NCI-H2171 (cell line): ENCODE measurements at places on chromosomes 16 and 17.

- DNase-seq = no peak
Observed at GRCh38 chr17:7684851-7685532, 2.3 kb downstream of the TP53 start.

DNA sequence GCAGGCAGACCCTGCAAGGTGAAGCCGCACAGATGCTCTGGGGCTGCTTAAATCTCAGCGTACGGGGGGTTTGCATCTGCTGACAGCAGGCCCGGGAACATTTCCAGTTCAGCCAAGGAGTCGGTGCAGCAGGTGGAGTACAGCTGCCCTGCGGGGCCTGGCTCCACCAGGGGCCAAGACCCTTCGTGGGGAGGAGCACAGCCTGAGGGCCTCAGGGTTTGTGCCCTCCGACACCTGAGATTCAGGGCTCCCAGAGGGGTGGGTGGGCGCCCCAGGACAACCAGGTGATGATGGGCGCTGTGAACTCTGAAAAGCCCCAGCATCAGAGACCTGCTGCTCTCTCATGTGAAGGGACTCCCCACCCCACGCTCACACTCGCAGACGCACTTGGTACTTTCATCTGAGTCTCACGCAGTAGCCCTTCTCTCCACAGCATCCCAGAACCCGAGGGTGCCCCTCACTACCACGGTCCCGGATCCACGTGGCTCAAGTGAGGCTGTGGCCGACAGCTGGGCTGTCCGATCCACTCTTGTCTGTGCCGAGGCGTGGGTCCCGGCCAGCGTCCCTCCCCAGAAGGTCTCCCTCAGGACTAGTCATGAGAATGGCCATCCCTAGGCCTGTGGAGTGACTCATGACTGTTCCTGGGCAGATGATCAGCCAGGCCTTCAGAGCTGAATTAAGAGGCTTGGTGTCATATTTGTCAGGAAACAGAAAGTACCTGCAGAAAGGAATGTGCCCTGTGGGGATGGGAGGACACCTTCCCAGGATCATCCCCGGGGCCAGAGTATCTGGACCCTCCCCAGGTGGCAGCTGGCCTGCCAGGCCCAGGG, 29.6 kb downstream of the ACSF3 start:
- DNase-seq = peak; percentile 66

- no peak for DNase-seq
Observed at GRCh38 chr17:11852912-11853311, 144.4 kb downstream of the ZNF18 start.

DNA sequence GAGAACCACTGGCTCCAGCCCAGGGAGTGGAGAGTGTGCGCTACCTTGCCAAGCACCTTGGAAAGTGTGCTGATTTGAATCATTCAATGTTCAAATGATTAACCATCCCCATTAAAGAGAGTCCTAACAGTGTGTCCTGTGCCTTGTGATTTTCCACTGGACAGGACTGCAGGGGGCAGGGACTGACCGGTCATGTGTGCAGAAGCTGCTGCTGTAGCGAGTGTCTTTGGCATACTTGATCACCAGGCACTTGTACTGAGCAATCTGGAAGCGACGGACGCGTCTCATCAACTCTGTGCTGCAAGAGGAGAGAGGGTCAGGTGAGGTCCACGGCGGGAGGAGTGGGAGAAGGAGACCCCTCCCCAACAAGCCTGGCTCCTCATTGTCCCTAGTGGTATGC, 2.0 kb downstream of the TK1 start:
- no peak for DNase-seq

DNA sequence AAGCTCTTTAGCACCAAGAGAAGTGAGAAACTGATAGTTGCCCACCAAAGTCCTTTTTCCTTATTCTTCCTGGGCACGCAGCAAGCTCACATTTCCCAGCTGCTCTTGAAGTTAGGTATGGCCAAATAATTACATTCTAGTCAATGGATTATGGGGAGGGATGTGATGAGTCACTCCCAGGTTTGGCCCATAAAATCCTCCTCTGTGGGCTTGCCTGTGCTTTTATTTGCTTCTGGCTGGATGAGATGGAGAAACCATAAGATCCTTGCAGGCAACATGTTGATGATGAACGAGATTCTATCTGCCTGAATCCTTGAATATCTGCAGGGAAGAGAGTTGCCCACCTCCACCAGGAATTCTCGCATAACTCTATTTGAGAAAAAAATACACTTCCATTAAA, 568.3 kb upstream of the SALL1 start:
- DNase-seq = no peak

DNA sequence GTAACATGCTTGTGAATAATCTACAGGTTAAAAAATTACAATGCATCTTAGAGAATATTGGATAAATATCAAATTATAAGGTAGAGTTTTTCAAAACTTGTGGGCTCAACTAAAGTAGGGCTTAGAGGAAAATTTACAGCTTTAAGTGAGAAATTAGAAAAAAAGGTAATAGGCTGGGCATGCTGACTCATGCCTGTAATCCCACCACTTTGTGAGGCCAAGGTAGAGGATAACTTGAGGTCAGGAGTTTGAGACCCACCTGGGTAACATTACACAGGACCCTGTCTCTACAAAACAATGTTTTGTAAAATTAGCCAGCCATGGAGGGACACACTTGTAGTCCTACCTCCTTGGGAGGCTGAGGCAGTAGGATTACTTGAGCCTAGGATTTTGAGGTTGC, 4.5 kb downstream of the ATF7IP2 start:
- no peak for DNase-seq

DNA sequence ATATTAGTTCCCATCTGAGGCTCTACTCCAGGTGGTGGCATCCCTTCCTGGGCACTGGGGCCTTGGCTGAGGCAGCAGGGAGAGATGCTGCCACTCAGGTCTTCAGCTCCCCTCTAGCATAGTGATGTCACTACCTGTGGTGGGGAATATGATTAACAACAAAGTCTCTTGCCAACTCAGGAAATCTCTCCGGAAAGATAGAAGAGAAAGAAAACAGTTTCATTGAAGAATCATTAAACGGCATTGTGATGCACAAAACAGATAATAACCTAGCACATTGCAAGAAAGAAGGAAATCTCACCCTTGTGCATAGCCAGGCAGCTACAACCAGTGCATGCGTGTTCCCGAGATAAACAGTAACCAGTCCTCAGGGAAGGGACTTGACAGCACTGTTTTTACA, 12.2 kb upstream of the ZNF267 start:
- no peak for DNase-seq

GRCh38 chr17:83068641-83069570, 10.5 kb upstream of the METRNL start:
- no peak for DNase-seq

GRCh38 chr17:32772453-32773025, 104.4 kb downstream of the MYO1D start:
- DNase-seq = peak; percentile 8

DNA sequence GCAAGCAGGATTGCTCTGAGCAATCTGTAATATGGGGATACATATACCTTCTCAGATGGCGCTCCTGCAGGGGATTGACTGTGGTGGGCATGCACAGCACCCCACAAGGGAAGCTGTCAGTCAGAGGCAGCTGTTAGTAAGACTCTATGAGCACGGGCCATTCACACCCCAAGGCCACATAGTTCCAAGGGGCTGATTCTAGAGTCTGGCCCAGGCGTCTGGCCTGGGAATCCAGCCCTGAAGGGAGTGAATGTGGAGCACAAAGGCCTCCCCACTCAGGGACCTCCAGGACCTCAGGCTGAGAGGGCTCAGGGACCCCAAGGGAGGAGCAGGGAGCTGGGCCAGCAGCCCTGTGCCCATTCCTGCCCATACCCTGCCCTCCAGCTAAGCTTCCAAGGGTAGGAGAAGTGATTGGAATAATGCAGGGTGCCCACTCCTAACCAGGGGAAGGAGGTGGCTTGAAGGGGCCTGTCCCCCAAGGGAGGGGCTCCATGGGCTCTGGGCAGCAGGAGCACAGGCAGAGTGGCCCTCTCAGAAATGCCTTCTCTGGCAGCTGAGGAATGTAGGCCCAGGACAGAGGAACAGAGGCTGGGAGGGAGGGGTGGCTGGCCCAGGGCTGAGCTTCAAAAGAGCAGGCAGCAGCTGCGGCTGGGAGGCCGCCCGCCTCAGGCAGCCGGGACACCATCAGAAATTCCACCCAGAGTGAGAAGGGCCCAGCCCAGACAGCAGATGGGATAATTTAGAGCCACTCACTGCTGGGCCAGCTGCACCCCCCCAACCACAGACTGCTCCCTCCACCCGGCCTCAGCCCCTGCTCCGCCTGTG, 48.9 kb upstream of the MRPS23 start:
- DNase-seq = peak; percentile 91

- no peak for DNase-seq
Observed at GRCh38 chr16:24734382-24734781, 4.9 kb downstream of the TNRC6A start.

DNA sequence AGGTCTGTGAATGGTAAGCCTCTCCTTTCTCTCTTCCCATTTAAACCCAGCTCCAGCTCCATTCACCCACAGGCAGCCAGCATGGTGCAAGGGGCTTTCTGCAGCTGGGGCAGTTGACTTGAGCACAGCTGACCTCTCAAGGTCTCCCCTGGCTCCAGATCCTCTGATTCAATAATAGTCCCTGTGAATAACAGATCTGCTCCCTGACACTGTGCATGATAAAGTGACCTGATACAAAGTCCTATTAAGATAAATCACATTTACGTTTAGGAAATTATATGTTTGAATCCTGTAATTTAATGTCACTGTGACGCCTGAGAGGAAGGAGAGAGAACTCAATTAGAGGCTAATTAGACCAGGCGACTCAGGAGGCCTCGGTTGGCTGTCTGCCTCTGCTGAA, 540.4 kb upstream of the CDH11 start:
- no peak for DNase-seq

- no peak for DNase-seq
Observed at GRCh38 chr17:34357398-34357797, 1.1 kb downstream of the CCL13 start.

DNA sequence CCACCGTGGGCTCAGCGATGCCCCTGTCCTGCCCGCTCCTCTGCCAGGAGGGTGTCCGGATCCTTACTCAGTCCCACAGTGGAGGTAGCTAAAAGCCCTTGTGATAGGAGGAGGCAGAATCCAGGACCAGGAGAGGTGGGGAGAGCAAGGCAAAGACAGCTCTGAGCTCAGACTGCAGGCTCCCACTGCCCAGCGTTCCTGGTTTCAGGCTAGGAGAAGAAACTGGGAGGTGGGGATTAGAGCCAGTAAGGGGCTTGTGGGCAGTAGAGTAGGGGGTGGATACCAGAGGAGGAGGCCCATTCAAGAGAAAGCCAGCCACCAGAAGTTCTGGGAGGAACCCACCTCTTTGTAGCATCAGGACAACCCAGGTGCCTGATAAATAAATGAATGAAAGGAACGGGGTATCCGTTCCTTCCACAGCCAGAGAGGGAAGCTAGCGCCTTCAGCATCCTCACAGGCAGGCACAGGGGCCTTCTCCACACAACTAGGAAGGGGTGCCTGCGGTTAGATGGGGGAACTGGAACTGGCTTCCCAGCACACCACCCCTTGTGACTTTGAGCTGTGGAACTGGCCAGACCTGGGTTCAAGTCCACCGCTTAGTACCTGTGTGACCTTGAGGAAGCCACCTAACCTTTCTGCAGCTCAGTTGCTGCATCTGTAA, 2.3 kb downstream of the IL21R start:
- no peak for DNase-seq

DNA sequence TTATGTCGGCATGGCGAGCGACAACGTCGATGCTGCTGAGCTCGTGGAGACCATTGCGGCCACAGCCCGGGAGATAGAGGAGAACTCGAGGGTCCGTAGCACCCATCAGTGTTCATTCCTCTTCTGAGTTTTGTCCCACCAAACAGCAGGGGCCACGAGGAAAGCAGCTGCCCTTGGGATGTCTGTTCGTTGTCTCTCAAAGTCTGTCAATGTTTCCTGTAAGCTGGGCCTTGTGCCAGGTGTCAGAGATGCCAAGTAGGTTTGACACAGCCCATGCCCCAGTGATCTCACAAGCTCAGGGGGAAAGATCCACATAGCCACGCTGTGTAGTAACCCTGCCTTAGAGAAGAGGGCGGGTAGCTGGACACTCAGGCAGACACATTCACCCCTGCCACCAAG, 22.6 kb downstream of the NTAN1 start:
- DNase-seq = no peak

GRCh38 chr17:81400996-81401722, 5.9 kb downstream of the BAHCC1 start:
- DNase-seq = no peak

GRCh38 chr16:49489686-49490320, 116.2 kb downstream of the C16orf78 start:
- DNase-seq = no peak

DNA sequence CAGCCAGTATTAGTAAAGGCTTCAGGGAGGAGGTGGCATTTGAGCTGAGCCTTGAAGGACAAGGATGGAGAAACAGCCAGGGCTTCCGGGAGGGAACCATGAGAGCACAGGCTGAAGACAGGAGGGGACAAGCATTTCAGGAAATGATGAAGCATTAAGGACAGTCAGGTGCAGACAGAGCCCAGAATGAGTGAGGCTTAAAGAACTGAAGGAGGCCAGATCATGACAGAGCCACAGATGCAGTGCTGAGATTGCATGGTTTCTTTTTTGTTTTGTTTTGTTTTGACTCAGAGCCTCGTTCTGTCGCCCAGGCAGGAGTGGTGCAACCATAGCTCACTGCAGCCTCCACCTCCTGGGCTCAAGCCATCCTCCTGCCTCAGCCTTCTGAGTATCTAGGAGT, 211.5 kb downstream of the SOX9 start:
- no peak for DNase-seq

DNA sequence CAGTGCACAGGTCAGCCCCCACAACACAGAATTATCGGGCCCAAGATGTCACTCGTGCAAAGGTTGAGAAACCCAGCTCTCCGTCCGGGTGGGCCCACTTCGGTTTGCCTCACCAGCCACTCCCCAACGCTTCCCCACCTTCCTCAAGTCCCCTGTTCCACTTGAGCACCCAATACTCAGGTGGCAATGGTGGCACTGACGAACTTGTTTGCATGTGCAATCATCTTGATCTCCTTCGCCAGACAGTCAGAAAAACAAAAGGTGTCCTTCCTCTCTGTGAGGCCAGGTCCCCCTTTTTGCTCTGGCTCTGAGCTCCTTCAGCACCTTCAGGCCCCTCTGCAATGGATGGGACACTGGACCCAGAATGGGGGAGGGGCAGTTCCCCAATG, 3.7 kb downstream of the GGA2 start:
- DNase-seq = no peak

DNA sequence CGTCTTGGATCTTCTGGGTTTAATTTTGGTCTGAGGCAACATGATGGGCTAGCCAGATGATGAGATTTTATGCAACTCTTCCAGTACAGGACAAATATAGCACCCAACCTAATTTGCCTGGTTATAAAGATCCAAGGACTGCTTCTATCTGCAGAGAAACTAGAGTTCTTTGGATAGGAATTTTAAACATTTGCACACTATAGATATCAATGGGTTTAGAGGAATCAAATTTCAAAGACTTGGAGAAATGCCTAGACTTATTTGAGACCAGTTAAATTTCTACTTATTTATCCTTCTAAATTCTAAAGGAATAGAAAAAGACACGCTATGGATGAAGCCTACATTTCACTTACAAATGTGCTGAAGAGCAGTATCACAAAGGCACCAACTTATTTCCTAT, 12.6 kb downstream of the PMFBP1 start:
- DNase-seq = no peak

GRCh38 chr17:62899361-62899760, 66.7 kb upstream of the TANC2 start:
- DNase-seq = no peak

- no peak for DNase-seq
Observed at GRCh38 chr17:50668838-50669581, 34.3 kb downstream of the ABCC3 start.

- no peak for DNase-seq
Observed at GRCh38 chr16:9003322-9003721, 39.6 kb upstream of the USP7 start.
